ENCODE measurements at places on chromosomes 7 and 10.

DNA sequence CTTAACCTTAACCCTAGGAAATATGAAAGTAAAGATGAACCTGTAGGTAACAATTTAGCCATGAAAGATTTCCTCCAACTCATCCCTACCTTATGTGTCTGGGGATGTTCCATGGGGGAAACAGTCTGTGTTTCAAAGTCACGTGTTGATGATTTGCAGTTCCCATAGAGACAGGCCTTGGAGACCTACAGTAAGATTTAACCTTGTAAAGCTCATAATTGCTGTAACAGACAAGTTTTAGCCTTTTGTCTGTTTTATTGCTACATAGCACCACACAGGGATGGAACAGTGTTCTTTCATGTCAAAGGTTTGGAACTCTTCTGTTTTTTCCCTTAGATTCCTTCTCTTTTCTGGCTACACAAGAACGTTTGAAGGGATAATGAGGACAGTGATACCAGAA is 35.2 kb upstream of the ITGA8 start:
- DNase-seq, result no peak

DNA sequence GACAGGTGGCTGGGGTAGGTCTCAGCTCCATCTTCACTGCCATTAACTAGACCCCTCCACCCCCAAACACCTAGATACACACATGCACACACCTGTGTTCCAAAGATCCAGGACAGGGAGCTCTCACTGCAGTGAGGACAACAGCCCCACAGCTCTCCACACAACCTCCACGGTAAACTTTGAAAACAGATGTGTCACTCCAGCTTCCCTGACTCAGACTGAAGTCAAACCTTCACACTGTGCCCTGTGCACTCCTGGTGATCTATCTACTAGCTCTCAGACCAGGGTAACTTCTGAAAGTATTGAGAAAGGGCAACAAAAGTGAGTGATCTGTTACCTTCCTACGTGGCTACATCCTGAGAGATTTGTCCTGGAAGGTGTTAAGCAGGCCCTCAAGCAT is 519.8 kb downstream of the XPNPEP1 start:
- no peak for DNase-seq

DNA sequence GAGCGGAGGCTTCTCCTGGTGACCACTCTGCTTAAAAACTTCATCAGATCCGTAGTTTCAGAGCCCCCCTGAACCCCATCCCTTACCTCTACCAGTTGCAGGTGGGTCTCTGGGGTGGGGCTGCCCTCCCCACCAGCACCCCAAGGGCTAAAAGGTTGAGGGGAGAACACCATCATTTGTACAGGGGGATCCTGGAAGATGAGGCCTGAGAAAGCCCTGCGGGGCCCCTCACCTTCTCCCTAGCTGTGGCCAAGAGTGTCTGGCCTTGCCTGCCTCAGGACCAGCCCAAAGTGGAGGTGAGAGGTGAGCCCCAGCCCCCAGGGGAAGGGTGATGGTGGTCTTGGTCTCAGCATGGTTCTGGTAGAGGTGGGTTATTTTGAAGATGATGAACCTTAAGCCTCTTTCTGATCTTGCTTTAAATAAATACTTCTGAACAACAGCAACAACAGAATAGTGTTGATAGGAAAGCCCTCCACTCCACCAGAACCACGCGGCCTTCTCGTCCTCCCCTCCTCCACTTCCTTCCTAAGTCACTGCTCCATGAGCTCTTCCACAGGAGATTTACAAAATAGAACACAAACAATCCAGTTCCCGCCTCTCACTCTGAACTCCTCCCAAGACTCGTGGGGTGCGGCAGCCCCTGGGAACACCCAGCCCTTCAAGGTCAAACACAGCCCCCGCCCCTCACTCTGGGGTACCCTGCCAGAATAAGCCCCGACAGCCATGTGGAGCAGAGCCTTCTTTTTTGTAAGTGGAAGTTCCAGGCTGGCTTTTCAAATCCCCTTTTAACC is 169.1 kb downstream of the EGFR start:
- DNase-seq, result no peak

DNA sequence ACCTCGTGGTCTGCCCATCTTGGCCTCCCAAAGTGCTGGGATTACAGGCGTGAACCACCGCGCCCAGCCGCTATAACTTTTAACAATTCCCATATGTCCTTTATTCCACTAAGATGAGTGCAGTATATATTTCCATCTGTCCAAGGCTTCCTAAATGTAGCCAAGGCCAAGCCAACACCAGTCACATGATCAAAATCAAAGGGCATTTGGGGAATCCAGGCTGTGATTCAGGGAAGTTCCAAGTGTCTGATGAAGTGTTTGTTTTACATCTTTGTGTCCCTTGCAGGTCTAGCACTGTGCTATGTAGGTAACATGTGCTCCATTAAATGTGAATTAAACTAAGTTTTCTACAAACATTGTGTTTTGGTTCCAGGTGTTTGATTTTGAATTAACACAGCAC is 20.8 kb downstream of the AKR1E2 start:
- no peak for DNase-seq

- no peak for DNase-seq
Measured at GRCh38 chr10:73650537-73651331, 5.1 kb downstream of the SYNPO2L start.

DNA sequence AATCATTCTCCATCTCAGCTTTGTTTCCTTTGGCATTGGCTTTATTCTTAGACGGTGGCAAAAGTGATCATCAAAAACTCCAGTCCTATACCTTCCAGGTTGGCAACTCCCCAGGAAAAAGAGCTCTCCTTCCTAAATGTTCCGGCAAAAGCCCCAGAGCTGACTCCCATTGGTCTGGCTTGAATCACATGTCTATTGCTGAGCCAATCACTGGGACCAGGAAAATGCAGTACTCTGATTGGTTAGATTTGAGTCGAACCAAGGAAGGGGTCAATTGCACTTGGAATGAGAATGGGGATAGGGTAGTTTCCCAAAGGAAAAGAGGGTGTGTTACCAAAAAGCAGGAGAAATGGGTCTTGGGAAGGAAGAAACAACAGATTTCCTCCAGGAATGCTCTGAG is 22.3 kb downstream of the LEP start:
- no peak for DNase-seq

- no peak for DNase-seq
Measured at GRCh38 chr10:113960617-113961181, 83.0 kb upstream of the ADRB1 start.

GRCh38 chr10:78549140-78549935 is 515.7 kb downstream of the RPS24 start:
- DNase-seq, result no peak

DNA sequence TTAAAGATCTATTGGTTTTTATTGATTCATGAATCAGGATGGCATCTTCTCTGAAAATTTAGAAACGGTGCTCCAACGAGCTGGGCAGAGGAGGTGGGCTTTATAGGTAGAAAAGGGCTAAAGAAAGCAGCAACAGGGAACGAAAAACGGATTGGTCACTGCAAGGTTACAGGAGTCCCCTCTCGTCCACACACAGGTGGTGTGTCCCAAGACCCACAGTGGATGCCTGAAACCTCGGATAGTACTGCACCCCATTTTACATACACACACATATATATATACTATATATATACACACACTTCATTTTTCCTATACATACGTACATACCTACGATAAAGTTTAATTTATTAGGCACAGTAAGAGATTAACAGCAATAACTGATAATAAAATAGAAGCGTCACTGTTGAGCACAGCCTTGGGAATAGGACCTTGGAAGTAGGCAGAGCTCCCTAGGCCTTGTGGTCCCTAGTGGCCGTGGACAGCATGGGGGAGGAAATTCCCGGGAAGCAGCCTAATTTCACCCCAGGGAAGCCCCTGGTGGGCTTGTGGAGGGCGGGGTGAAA is 737 bp upstream of the NUB1 start:
- no peak for DNase-seq

- DNase-seq, result no peak
Measured at GRCh38 chr10:79248341-79249185, 98.7 kb upstream of the PPIF start.
